ENCODE measurements at places on chromosomes 3 and 15.

- DNase-seq: no peak
Observed at GRCh38 chr15:40957581-40958051, 4.3 kb downstream of the CHAC1 start.

DNA sequence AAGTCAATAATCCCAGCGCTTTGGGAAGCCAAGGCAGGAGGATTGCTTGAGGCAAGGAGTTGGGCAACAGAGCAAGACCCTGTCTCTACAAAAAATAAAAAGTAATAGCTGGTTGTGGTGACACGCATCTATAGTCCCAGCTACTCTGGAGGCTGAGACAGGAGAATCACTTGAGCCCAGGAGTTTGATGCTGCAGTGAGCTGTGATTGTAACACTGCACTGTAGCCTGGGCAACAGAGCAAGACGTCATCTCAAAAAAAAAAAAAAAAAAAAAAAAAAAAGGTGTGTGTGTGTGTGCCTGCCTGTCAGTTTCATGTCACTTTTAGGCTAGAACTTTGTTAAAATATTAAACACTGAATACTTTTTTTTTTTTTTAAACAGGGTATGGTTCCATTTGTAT lies 28.4 kb downstream of the DNAJC19 start:
- no peak for DNase-seq

GRCh38 chr3:127115691-127116351 lies 77.1 kb upstream of the PRR23E start:
- no peak for DNase-seq

DNA sequence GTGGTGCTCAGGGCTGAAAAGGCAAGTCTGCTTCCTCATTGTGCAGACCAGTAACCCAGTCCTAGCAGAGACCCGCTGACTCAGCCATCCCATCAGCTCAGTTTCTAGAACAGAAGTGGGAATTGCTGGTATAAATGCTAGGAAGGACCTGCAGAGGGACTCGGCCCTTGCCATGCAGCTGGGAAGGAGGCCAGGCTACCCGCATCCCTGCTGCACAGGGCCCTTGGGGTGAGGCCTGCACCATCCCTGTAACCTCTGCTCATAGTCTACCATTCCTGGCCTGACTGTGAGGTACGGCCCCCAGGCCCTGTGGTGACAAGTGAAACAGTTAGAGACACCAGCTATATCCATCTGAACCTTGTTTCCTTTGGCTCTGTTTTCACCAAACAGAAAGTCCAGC lies 23.5 kb downstream of the RAB6B start:
- no peak for DNase-seq

DNA sequence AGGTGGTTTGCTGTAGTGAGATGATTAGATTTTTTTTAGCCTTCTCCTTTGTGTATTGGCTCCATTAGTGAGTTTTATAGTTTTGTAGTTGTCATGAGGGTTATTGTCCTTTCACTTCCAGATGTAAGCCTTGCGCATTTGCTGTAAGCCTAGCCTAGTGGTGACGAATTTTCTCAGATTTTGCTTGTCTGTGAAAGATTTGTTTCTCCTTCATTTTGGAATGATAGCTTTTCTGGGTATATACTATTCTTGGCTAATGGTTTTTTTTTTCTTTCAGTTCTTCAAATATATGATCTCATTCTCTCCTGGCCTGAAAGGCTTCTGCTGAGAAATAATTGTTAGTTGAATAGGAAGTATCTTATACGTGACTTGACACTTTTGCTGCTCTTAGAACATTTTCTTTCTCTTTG lies 166.5 kb upstream of the THRB start:
- DNase-seq: no peak

DNA sequence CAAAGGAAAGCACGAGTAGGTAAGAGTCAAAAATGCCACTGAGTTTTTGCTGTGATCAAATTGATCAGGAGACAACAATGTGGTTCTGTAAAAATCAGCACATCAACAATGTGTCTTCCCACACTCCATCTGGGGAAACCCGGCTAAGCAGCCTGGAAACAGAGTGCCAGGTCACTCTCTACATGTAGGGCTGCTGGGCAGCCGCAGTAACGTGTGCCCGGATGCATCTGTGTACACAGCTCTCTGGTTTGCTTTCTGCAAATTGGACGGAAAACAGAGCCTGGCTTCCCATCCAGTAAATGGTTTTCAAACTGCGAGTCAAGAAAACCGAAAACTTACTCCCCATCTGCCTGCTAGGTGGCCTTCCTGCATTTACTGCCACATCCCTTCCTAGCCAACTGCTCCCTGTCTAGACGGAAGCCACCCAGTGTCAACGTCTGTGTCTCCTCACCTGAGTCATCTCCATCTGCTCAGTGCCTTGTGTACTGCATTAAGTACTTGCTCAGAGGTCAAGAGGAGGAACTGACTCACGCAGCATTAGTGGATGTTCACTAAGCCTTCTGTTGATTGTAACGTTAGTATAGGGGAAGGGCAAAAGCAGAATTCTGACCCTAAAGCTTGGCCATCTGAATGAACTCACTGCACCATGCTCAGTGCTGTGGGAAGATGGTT lies 124.1 kb downstream of the TJP1 start:
- no peak for DNase-seq

GRCh38 chr3:159114582-159114981 lies 312.7 kb downstream of the MFSD1 start:
- no peak for DNase-seq

DNA sequence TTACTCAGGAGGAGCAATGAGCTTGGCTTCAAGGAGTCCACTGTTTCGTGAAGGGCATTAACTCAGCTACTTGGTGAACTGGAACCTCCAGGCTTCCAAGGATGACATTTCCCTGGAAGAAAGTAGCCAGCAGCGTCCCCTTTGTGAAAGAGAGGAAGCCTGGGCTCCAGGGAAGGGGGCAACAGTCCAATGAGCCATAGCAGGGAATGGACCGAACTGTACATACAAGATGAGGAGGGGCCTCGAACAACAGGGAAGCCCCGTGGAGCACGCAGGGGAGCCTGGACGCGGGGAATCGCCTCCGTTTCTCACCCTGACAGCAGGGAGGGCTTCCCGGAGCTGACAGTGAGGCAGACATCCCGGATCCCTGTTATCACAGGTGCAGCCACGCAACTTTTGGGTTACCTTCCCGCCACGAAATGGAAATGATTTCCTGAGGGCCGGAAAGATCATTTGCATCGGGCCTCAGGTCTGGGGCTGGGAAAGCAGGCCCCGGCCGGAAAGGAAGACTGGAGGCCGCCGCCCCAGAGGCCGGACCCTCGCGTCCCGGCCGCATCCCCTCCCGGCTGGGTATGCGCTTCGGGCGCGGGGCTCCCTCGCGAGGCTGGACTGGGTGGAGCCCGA lies 475 bp upstream of the SPINT1 start:
- no peak for DNase-seq

DNA sequence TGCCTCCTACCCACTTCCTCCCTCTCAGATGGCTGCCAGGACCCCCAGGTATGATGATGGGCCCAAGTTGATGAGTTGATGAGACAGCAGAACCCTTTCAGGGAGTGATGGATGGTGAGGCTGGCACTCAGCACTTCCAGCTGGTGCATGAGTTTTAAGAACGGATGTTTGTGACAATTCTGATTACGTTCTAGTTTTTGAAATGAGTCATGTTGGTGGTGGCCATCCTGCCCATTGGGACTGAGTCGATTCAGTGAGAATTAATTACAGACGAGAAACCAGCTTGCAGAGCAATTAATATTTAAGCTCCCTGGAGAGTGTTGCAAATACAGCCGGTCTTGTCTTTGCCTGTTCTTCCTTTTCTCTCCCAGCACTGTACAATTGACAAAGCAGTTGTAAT lies 56.9 kb upstream of the NR2C2 start:
- DNase-seq: no peak

DNA sequence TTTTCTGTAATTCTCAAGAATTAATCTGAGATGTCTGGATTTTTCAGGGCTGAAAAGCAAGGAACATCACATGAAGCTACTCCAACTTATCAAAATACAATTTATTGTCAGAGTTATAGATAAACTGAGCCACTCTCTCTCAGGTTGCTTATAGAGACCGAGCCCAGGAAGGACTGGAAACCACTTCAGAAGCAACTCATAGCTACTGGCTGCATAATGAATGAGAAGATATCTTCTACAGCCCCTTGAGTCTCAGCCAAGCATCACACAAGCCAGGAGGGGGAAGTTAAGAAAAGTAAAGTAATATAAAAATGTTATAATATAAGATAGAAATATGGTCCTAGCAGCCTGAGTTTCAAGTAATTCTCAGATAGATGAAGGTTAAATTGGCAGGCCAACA lies 186.0 kb downstream of the TNIK start:
- DNase-seq: no peak

GRCh38 chr15:94097552-94097951 lies 133.8 kb upstream of the MCTP2 start:
- DNase-seq: no peak

DNA sequence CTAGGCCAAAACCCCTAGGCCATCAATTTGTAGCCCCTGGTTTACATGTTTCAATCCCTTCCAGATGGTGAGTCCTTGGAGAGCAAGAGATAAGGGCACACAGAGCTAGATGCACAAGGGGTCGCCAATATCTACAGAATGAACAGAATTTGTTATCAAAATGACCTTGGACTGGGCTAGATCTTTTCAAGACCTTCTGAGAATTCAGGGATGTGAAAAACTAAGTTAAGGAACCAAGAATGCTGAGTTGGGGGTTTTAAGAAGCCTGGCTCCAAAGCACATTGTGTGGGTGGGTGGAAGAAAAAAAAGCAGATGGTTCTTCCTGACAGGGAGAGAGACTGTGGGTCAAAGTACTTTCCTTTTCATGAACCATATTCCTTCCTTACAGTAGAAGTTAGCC lies 10.2 kb downstream of the CDCP1 start:
- DNase-seq: no peak

GRCh38 chr3:173410849-173411248 lies 13.3 kb downstream of the NLGN1 start:
- no peak for DNase-seq
